ENCODE measurements at places on chromosomes 13 and 19.

DNA sequence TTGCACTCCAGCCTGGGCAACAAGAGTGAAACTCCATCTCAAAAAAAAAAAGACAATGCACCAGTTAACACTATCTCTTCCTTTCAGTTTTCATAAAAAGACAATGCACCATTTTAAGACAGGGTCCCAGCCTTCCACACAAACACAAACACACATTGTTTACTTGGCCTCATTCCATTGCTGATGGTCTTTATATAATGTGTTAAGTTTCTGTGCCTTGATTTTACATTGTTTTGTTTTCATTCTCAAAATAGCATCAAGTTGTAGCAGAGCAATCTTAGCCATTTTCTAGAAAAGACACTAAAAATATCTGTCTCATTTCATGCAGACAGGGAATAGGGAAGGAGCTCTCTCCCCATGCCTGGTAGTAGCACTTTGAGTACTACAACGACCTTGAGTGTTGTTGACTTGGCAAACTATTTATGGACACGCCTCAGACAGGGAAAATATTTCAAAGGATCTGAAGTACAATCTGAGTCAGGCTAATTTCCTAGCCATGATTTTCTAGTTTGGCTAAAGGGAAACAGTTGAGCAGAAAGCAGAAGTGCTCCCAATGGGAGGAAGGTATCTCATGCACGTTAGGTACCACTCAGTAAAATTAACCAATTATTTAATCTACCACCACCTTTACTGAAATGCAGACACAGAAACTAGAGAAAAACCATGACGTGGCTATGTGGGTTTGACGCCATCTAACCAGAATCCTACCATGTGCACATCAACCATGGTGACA, 120.6 kb downstream of the ABCC4 start:
- no peak for DNase-seq

DNA sequence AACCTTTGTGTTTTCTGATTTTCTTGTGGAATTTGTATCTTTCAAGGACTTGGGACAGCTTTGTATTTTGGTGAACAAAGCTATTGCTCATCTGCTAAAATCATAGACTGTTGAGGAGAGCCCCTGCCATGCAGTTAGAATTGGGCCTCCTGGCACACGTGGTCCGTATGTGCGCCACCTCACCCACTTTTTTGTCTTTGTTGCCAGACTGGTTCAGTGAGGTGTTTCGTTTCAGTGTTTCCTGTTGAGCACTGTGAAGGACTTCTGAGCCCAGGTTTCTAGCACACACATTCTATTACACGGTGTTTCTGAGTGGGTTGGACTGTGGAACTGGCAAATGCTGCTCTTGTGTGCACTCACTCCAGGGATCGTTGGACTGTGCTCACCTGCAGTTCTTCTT, 37.6 kb upstream of the RNF113B start:
- no peak for DNase-seq

DNA sequence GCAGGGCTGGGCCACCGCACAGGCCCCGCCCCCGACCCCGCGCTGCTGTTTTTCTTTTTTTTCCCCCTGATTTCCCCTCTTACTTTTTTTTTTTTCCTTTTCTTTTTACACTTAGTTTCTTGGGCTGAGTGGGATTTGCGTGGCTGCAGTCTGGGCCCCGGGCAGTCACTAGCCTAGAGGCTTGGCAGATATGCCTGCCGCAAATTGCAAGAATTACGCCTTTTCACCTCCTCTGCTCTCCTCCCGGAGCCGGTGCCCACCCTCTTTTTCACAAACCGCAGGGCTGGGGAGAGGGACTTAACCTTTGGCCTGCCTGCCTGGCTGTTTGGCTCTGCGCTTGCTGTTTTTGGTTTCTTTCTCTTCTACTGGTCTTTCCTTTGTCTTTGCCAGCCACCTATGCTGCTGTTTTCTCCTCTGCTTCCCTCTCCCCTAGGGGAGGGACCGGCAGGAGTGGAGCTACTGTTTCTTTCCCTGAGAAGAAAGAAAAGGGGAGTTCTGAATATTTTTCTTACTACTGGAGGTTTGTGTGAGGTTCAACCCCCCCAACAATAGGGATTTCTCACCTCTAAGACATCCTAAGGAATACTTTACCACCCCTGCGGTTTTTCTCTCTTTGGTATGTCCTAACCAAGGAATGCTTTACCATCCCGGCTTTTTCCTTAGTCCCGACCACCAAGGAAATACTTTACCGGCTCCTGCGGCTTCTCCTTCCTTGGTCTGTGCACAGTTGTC, 11.0 kb downstream of the ZNF552 start:
- DNase-seq, result no peak

- peak; percentile 84 for DNase-seq
Measured at GRCh38 chr19:18940769-18941627, at the start of gene HOMER3. Gene HOMER3 (minus strand): TSS chr19:18941217. CDS start chr19:18938982, 2,235 bp downstream.

DNA sequence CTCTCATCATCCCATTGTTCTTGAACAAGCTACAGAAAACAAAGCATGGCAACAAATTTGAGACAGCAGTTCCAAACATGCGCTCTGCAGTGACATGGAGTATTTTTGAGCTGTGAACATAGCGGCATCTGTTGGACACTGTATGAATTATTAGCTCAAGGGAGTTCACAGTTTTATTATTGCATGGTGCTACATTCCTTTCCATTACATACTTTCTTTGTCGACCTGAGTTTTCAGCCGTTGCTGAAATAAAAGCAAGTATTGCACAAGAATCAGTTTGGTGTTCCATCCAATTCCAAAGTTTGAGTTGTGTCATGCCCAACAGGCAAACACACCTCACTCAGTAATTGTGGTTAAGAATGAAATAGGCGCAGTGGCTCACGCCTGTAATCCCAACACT, 30.1 kb upstream of the METTL21C start:
- no peak for DNase-seq

DNA sequence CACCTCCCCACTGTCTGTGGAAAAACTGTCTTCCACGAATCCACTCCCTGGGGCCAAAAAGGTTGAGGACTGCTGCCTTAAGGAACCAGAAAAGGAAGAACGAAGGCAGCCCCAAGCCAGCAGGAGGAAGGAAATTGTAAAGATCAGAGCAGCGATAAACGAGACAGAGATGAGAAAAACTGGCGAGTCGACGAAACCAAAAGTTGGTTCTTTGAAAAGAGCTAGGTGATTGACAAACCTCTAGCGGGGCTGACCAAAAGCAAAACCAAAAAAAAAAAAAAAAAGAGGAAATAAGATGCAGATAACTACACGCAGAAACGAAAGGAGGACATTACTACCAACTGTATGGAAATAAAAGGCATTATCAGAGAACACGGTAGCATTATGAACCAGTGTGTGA, 76.9 kb downstream of the GADD45B start:
- peak; percentile 43 for DNase-seq

DNA sequence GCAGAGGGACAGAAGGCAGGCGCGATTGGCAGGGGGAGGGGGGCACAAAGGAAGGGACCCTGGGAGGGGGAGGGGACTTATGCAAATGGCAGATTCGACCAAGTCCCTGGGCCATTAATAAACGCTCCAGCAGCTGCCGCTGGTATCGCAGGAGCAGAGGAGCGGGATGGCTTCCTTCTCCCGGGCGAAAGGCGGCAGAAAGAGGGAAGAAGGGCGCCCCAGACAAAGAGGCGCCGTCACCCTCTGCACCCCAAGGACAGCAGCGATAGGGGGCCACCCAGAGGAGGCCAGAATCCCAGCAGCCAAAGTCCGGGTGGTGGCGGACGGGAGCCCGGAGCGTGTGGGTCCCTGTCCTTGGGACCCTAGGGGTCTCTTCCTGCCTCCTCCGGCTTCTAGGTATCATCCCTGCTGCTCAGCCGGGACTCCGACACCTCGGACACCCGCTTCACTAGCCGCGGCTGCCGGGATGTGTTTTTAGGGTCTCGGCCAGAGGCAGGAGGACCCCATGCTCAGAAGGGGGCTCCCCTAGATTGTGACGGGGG, 1.9 kb downstream of the PTPRS start:
- peak; percentile 6 for DNase-seq

GRCh38 chr19:2181633-2181997, 17.9 kb downstream of the DOT1L start:
- no peak for DNase-seq

DNA sequence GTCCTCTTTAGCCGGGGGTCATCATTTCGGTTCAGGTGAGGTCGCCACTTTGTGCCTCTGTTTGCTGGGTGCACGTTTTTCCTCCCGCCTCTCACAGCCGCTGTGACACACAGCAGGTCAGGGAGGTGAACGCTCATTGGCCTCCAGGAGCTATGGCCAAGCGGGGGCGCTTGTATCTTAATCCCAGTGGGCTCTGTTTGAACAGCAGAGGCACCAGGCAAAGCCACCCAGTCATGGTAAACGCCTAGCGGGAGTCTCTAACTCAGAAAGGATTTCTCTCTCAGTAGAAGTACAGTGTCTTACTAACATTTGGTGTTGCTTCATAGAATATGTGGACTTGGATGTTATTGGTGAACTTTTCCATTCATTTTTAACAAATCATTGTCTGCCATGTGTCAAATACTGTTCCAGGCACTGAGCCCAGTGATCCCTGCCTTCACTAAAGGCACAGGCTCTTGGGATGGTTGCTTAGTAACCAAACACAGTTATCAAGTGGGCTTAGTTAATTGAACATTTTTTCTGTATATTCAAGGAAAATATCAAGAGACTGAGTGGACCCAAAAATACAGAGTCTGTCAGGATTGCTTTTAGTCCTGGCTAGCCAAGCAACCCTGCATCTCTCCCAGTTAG, 186.7 kb downstream of the STK24 start:
- no peak for DNase-seq

DNA sequence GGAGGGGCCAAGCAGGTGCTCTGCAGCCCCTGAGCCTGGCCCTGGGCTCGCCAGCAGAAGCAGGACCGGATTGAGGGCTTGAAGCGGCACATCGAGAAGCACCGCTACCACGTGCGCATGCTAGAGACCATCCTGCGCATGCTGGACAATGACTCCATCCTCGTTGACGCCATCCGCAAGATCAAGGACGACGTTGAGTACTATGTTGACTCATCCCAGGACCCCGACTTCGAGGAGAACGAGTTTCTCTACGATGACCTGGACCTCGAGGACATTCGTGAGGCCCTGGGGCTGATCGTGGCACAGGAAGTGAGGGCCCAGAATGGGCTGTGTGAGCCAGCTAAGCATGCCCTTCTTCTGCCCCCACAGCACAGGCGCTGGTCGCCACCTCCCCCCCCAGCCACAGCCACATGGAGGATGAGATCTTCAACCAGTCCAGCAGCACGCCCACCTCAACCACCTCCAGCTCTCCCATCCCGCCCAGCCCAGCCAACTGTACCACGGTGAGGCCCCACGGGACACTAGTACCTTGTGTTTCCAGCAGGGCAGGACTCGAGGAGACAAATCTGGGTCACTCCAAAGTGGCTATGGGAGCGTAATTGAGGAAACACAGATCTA, 8.1 kb downstream of the CNOT3 start:
- no peak for DNase-seq

DNA sequence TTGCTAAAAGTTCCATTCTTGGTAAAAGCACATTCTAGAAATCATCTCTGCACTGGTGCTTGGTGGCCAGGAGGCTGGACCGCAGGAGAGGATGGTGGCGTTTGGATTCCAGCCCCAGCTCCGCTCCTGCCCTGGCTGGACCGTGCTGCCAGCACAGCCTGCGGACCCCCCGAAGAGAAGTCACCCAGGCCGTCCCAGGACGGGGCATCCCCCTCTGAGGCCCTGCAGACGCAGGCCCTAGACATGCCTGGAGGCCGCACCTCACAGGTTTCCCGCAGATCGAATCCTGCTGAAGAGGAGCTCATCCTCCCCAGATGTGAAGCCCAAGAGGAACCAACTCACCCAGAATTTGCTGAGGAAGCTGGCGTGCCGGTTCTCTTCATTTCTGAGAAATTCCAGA, 159.0 kb downstream of the TEX29 start:
- DNase-seq, result no peak

GRCh38 chr19:30431591-30431990, 59.4 kb downstream of the ZNF536 start:
- no peak for DNase-seq

DNA sequence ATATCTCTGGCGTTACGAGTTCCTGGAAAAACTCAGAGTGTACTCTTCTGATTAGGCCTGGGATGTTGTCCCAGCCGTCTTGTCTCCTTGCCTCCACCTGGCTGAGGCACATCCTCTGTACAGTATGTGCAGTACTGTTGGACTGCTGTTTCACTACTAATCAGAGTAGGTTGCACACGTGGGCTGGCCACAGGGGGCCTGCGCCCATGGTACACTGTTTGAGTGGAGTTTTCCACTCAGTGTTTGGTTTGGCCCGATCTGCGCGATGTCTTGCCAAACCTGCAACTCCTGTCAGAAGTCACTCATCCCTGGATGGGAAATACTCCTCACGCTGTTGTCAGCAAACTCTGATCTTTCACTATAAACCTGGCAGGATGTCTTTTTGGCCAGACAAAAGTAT, 189.6 kb upstream of the CSNK1A1L start:
- DNase-seq, result no peak

DNA sequence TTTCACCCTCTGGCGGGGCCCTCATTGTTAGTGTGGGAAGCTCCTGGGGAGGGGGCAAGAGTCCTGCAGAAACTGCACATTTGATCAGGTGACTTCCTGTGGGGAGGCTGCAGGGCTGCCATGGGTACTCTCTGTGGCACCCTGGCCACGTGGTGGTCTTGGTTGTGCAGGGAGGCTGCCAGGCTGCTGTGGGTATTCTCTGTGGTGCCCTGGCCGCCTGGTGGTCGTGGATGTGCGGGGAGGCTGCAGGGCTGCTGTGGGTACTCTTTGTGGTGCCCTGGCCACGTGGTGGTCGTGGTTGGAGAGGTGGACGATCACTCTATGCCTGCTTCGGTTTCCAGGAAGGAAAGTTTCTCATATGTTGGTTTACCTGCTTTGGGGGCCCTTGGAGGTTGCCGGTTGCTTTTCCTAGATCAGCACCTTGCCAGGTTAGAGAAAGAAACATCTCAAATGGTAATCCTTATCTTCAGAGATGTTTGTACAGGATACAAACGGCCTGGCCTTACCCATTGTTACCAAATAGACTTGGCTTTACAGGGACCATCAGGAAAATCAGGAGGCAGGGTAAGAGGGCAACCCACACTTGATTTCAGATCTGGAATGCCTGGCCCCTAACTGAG, 22.9 kb downstream of the TEX29 start:
- no peak for DNase-seq

DNA sequence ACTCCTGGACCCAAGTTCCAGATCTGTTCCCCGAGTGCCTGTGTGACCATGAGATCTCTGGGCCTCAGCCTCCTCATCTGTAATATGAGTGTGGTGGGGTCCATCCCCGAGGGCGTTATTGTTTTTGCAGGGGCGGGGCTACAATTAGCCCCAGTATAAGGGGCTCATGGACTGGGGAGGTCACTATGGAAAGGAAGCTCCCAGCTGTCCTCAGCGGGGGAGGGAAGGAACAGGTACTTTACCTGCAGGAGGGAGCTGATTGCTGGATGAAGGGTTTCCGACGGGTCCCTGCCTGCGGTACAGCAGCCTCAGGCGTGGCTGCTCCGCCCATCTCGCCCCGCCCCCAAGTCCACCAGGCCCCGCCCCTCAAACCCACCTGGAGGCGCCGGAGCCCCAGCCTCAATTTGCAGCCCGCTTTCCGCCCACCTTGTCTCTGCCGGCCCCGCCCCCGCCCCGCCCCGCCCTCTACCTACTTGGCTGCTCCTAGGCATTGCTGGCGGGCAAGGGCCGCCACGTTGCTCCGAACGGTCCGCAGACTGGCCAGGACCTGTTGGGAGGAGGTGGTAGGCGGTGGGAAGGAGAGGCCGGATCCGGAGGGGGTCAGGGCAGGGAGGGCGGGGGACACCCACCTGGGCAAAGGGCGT, 5.5 kb downstream of the PDE4C start:
- peak; percentile 12 for DNase-seq
